Hippocampal formation (tissue), 2 donors: ENCODE measurements at places on chromosomes 1 and 21.

GRCh38 chr1:69697340-69697739 is 129.6 kb downstream of the LRRC7 start:
- no peak for DNase-seq

- DNase-seq: no peak
These were observed 530.5 kb downstream of the PTBP2 start for GRCh38 chr1:97252076-97252475.

DNA sequence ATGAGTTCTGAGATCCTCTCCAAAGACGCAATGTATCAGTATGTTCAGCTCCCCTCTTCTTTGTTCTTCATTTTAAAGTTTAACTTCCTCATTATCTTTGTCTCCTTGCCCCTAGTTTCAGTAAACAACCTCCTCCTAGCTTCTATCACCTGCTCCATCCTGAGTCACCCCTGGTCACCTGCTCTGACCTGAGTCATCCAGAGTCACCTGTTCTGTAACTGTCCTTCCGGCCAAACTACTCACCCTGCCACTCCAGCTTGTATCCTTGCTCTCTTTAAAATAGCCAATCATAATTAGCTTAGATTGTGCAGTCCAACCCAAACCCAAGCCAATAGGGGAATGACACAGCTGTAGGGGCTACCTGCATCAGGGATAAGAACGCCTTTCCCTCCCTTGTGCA is 332.0 kb downstream of the OLFM3 start:
- DNase-seq: no peak

- no peak for DNase-seq
These were observed 16.5 kb downstream of the CELSR2 start for GRCh38 chr1:109265741-109266330.

GRCh38 chr1:19113697-19114092 is 96.4 kb downstream of the UBR4 start:
- no peak for DNase-seq

DNA sequence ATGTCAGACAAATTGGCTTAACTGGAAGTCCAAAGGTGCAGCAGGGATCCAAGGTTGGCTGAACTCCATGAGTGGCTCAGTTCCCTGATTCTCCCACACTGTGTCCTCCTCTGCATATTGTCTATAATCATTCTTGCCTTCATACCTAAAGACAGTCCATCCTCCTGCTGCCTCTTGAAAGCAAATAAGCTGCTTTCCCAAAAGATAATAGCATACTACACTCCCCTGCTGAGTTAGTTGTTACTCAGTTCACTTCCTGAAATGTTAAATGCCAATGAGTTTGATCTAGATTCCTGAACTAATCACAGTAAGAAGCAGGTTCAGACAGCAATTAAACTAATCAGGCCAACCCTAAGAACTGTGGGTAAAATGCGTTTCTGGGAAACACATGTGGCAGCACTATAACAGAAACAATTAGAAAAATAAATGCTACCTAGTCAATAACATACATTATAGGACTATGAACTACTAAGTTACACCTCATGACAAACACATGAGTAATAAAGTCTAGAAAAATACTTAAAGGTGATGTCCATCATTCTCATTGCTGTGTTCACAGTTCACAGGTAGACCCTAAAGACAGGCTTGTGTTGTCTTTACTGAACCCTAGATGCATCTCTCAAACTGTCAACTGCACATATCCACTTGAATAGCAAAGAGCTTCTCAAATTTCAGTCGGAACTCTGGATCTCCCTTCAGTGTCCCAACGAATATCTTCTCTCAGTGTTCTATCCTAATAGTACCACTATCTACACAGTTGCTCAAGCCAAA is 50.8 kb upstream of the BOLA1 start:
- no peak for DNase-seq

- peak; percentile 36 for DNase-seq
These were observed 130.8 kb downstream of the LACTBL1 start for GRCh38 chr1:22841860-22842281.

GRCh38 chr1:5623399-5623798 is 368.8 kb downstream of the NPHP4 start:
- no peak for DNase-seq

- no peak for DNase-seq
These were observed 62.0 kb downstream of the BCAR3 start for GRCh38 chr1:93619507-93620171.

DNA sequence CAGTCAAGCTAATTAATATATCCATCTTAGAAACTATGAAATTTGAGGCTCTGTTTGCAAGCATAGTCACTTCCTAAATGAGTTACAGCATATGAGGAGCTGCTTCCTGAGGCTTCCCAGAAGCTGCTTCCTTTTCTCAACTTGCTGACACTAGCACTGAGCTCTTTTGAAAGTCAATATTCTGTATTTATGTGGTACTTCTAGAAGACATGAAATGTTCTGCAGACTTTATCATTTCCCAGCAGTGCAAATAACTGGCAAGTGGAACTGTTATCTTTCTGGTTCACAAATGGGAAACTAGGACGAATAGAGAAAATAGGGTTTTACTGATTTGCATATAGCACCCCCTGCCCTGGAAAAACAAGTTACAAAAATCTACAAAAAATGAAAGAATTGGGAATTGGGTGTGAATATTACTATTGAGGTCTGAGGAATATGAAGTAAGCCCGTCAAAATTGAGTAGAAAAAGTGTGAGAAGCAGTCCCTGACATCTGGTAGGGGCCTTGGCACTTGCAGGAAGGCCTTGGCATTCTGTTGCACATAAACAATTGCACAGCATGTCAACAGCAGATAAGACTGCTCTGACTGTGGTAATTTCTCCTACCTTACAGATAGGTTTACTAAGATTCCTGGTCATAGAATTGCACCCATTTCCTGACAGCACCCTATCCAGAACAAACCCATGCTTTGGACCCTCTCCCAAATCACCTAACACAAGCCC is 7.1 kb downstream of the GIPC2 start:
- DNase-seq: no peak

- DNase-seq: no peak
These were observed 25.6 kb downstream of the PRSS38 start for GRCh38 chr1:227841096-227841495.

GRCh38 chr1:23910144-23910543 is 3.0 kb downstream of the CNR2 start:
- DNase-seq: no peak

GRCh38 chr1:230827801-230828200 is 40.5 kb downstream of the C1orf198 start:
- no peak for DNase-seq

GRCh38 chr1:161209790-161210409 is 5.2 kb upstream of the FCER1G start:
- peak; percentile 64 for DNase-seq

- DNase-seq: no peak
These were observed 348.7 kb downstream of the CHRM3 start for GRCh38 chr1:239735111-239735510.

- no peak for DNase-seq
These were observed 289.1 kb downstream of the PTBP2 start for GRCh38 chr1:97010566-97011264.
